Amygdala (tissue), 56 donors: ENCODE measurements at places on chromosomes 2 and 18.

DNA sequence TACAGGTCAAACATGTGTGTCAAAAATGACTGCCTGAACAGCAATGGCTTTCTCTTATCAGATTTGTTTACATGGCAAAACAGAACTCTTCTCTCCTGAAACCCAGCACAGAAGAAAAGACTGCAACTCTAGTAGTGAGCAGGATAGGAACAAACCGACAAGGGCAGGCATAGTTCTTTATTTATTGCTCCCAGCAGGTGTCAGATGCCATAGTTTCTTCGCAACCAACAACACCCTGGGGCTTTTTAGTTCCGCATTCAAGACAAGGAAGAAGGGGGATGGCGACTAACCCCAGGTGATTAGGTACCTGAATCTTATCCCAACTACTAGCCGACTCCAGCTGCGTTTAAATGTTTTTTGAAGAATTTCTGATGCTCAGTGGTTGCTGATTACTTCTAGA lies 367.5 kb upstream of the FIGN start:
- DNase-seq, result no peak

GRCh38 chr2:95166065-95166763 lies 605 bp downstream of the ZNF2 start:
- DNase-seq, result no peak

GRCh38 chr2:46674488-46674887 lies 195.1 kb downstream of the TMEM247 start:
- no peak for DNase-seq

GRCh38 chr2:17892770-17893534 lies 14.5 kb downstream of the KCNS3 start:
- no peak for DNase-seq

GRCh38 chr18:76203552-76203951 lies 291.5 kb downstream of the ZNF516 start:
- no peak for DNase-seq

DNA sequence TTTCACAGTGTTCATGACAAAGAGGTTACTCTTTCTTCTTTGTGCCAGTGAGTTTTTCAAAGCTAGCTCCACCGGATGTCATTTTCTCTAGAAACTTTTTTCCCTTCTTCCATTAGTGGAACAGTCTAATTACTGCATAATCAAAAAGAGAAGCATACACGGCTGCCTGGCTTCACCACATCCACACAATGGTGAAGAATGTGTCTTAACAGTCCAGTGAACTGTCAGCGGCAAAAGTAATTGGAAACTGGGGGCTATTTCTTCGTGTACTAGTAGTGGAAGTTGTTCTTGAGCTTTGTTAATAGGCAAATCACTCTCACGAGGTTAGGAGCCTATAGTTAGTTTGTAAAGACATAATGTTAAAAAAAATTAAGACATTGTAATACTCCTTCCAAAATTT lies 32.9 kb upstream of the PIK3C3 start:
- DNase-seq, result no peak

DNA sequence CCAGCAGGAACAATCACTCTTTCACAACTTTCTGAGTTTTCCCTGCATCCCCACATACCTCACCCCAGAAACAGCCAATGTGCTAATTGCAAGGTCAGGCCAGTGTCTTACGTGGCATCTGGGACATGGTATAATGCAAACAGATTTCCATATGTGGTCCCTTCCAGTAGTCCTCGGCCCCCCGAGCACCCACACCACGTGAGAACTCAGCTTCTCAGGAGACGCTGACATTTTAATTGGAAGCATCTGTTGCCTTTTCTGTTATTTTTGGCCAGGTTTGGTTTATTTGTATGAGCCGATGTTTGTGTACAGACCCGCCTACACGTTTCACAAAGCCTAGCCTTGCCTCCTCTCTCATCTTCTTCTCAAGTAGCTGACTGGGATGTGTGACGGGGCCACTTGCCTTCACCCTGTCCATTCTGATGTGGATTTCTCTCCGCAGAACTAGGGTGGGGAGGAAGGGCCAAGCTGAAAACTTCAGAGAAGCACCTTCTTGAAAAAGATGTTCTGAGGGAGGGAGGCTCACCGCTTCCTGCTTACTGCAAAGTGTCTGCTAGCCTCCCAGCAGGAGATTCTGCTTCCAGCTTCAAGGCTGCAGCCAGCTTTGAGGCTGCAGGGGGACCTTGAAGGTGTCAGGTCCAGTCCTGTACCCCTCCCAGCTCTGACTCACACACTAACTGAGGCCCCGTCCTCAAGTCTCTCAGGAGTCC lies 109.6 kb upstream of the SLC14A2 start:
- DNase-seq, result no peak

DNA sequence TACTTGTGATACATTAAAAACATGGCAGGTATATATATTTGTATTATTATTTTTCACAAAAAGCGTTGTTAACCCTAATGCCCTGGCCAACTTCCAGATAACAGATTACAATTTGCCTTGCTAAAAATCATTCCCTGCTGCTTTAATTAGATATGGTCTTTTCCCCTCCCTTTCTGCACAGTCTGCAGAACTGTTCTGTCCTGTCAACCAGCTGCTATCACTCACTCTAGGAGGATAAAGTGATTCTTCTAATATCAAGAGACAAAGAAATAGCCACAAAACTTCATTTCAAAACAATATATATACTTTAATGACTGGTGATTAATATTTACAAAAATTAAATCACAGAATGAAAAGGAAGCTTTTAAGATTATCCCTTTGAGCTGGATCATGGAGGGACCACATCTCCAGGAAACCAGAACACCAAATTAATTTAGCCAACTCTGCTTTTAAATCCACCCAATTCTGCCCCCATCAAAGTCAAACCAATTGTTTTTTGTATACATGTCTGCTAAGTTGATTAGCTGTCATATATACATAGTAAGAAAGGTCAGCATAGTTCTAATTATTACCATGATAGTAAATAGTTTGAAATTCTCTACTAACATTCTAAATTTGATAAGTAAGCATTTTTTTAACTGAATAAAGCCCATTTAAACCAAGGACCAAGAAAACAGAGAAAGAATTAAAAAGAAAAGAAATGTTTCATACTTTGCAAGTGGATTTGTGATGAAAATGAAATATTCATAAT lies 55.7 kb downstream of the RND3 start:
- DNase-seq, result no peak

GRCh38 chr2:114442510-114442909 lies at the start of gene DPP10:
DPP10 (plus strand) TSS chr2:114442641.
- DNase-seq, result no peak

DNA sequence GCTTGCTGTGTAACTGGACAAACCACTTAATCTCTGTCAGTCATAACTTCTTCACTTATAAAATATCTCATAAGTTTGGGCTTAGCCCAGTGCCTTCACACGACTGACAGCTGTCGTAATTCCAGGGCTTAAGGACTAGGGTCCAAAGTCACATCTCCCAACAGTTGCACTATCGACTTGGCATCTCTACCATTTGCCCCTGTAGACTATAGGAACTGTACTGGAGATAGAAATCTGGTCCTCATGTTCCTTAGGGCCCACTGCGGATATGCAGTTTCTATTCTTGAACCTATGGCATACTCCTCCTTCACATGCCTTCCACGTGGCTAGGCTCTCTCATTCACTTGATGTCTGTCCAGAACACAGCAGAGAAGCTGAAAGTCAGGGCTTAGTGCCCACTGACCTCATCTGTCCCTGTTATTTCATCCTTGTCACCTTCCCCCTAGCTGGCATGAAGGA lies 2.7 kb downstream of the ABHD1 start:
- no peak for DNase-seq
